Activated CD8-positive, alpha-beta memory T cell treated with anti-CD3 and anti-CD28 coated beads for 4 hours (primary cell): ENCODE measurements at places on chromosomes 16 and 17.

DNA sequence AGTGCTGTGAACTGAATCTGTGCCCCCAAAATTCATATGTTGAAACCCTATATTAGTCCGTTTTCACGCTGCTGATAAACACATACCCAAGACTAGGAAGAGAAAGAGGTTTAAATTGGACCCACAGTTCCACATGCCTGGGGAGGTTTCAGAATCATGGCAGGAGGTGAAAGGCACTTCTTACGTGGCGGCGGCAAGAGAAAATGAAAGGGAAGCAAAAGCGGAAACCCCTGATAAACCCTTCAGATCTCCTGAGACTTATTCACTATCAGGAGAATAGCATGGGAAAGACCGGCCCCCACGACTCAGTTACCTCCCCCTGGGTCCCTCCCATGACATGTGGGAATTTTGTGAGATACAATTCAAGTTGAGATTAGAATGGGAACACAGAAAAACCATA, 3.7 kb upstream of the SPDYE4 start:
- DNase-seq: no peak

GRCh38 chr17:73308017-73308823, 3.6 kb downstream of the CDC42EP4 start:
- DNase-seq: no peak

GRCh38 chr16:48564544-48565444, 45.2 kb downstream of the N4BP1 start:
- DNase-seq: no peak

DNA sequence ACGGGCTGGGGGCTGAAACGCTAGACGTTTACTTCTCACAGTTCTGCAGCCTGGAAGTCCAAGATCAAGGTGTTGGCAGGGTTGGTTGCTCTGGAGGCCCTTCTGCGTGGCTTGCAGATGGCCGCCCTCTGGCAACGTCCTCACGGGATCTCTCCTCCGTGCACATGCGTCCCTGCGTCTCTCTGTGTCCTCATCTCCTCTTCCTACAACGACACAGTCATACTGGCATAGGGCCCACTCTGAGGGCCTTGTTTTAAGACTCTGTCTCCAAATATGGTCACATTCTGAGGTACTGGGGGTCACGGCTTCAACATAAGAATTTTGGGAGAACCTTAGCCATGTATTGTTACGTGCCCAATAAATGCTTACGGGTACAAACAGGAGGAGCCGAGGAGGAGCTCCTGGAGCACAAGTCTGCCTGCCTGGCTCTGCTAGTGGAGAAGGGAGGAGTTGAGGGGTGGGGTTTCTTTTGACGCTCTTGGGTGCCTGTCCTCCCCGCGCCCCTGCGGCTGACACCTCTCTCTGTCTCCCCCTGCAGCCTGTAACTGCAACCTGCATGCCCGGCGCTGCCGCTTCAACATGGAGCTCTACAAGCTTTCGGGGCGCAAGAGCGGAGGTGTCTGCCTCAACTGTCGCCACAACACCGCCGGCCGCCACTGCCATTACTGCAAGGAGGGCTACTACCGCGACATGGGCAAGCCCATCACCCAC, 141.1 kb downstream of the NTN1 start:
- no peak for DNase-seq

DNA sequence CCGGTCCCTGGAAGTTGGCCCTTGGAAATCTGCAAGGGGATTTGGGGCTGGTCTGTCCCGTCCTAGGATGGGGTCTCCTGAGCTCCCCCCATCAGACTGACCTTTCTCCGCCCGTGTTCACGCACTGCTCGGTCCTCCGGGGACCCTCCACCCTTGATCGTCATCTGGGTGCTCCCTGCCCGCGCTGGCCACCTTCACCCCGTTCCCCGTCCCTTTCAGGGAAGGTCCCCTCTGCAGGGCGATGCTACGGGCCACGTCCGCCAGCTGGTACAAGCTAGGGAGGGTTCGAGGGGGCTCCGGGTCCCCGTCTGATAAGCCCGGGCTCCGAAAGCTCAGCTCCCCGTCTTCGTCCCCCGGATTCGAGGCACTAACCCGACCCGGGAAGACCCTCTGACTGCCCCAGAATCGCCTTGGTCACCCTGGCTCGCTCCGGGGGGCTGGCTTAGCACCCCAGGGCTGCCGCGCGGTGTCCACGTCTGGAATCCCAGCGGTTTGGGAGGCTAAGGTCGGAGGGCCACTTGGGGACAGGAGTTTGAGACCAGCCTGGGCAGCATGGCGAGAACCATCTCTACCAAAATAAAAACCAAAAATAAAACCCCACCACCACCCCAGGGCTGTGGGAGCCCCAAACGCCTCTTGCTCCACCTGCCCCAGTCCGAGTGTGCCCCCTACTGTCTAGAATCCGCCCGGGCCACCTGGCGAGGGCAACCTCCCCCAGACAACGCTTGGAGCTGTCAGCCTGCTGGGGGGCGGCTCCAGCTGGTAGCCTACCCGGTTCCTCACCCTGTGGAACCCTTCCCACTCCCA, 1.1 kb upstream of the SLC43A2 start:
- peak; percentile 60 for DNase-seq

DNA sequence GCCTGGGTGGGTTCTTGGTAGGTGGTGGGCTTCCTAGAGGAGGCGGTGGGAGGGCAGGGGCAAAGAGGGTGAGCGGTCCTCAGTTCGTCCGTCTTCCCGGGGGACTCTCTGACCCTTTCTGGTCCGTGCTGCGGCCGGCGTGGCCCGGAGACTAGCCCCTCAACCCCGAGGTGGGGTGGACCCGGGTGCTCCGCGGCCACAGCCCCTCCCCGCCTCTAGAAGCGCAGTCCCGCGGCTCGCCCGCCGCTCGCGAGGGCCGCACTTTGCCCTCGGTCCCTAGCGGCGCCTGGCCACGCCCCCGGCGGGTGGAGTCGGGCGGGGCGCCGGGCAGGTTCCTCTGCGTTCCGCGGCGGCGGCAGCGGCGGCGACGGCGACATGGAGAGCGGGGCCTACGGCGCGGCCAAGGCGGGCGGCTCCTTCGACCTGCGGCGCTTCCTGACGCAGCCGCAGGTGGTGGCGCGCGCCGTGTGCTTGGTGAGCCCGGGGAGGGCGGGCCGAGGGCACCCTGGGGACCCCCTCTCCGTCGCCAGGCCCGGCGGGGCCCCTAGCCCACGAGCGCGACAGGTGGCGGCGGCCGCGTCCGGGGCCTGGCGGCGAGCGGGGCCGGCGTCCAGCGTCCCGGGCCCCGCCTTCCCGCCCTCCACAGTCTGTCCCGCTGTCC, at the start of gene SYNGR2:
Gene SYNGR2, plus strand, starts transcription at position 340 of the 661 bp plus-strand sequence. Its CDS starts 36 bp downstream, at position 376.
- peak; percentile 69 for DNase-seq

- no peak for DNase-seq
Observed at GRCh38 chr17:40554646-40555295, 10.5 kb downstream of the CCR7 start.

DNA sequence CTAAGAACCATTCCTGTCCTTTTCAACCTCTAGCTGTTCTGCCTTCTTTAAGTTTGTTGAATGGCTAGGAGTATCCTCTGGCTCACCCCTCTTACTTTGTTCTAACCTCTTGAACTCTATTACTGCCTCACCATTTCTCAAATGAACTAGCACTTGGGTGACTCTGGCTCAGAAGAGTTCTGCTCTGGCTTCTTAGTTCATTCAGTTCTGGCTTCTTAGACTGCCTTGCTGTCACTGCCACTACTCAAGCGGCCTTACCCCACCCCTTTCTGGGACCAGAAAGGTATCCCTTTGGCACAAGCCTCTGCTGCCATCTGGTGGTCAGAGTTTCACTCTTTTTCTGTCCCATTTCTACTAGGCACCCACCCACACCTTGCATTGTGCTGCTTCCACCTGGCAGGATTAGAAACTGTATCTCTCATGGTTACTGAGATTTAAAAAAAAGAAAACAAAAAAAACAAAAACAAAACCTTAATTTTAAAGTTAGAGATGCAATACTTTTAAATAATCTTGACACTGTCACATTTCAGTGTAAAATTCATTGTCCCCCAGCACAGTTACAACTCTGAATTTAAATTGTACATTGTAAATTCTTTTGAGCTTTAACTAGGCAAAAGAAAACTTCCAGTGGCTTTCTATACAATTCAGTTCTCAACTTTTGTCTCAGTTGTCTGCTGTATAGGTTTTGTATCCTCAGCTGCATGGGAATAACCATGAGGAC, 6.9 kb upstream of the ABCA10 start:
- peak; percentile 2 for DNase-seq

GRCh38 chr17:14204084-14204483, 32.6 kb downstream of the CDRT15 start:
- no peak for DNase-seq

DNA sequence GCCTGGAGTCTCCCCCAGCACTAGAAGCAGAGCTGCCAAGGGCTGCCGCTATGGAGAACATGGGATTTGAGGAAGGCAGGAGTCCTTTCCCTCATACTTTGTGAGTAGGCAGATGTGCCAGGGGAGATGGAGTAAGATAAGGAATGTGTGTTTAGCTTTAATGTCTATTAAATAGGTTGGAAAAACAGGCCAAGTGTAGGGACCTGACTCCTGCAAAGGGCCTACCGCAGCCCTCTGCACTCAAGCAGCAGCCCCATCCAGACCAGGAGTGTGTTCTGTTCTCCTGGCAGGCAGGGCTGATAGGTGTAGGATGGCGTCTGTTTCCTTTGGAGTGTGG, 1.8 kb upstream of the MIF4GD start:
- DNase-seq: no peak
